Anterior cingulate cortex (tissue), 58 donors: ENCODE measurements at places on chromosomes 7 and 10.

DNA sequence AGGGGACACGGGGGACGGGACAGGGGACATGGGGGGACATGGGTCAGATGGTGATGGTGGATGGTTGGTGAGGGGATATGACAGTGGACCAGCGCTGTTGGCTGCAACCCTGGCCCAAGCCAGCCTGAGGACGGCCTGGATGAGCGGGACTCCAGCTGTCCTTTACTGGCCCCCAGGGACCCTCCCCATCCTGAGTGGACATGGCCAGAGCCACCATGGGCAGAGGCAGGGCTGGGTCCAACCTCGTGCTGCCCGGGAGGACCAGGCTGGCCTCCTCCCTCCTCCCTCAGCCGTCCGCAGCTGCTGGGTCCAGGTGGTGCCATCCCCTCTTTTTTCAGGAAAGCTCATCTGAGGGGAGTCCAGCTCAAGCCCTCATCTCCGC, 30.4 kb downstream of the GET4 start:
- DNase-seq = no peak

GRCh38 chr7:121054925-121055324, 66.4 kb downstream of the CPED1 start:
- DNase-seq = no peak

DNA sequence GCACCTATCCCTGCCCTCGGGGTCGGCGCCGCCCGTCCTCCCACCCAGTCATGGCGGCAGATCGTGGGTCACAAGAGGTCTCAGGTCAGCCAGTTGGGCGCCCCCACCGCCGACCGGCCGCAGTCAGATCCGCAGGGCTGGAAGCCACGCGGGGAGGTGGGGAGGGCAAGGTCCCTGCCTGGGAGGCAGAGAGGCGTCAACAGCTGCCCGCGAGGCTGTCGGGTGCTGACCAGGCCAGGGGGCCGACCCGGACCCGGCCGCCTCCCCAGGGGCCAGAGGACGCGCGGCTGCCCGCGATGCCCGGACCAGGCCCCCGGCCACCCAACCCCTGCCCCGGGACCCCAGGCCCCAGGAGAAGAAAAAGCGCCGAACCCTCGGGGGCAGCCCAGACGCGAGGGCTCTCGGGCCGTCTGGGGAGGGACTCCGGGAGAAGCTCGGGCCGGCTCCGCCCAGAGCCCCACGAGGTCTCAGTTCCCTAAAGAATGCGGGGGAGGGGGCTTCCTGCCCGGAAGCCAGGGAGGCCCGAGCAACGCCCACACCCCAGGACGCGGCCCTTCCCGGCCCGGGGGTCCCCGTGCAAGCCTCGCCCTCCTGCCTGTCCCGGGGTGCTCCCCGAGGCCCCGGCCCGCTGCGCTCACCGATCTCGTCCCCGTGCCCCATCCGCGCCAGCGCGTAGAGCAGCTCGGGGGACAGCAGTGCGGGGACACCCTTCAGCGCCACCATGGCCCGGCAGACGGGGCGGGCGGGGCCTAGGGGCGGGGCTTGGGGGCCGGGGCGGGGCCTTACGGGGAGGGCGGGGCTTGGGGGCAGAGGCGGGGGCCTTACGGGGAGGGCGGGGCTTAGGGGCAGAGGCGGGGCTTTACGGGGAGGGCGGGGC, at the start of gene FUOM:
Gene FUOM (minus strand): TSS at position 735 of the 877 bp plus-strand sequence. CDS start 12 bp downstream, at position 723.
- no peak for DNase-seq

GRCh38 chr10:62000037-62000603, 98.6 kb downstream of the ARID5B start:
- no peak for DNase-seq

DNA sequence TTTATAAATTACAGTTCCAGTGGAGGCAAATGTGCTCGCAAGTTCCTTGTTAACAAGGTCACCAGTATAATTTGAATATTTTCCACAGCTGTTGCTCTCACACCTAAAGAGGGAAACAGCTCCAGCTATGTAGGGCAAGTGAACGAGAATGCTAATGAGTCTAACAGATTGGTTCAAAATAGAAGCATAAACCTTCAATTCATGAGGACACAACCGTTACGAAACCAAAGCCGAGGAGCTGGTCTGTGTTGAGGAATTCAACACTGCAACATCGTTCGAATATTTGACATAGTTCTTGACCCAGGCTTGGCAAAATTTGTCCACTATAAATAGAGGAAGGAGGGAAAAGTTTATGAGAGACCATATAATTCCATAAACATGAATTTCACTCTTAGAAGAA, 161.3 kb downstream of the KLF6 start:
- DNase-seq = no peak

GRCh38 chr10:116708391-116708821, 34.0 kb downstream of the HSPA12A start:
- peak; percentile 27 for DNase-seq
